Bone marrow (tissue), 2 donors: ENCODE measurements at places on chromosomes 3 and 15.

- no peak for DNase-seq
These were observed 45.7 kb downstream of the TGM4 start for GRCh38 chr3:44920081-44920480.

DNA sequence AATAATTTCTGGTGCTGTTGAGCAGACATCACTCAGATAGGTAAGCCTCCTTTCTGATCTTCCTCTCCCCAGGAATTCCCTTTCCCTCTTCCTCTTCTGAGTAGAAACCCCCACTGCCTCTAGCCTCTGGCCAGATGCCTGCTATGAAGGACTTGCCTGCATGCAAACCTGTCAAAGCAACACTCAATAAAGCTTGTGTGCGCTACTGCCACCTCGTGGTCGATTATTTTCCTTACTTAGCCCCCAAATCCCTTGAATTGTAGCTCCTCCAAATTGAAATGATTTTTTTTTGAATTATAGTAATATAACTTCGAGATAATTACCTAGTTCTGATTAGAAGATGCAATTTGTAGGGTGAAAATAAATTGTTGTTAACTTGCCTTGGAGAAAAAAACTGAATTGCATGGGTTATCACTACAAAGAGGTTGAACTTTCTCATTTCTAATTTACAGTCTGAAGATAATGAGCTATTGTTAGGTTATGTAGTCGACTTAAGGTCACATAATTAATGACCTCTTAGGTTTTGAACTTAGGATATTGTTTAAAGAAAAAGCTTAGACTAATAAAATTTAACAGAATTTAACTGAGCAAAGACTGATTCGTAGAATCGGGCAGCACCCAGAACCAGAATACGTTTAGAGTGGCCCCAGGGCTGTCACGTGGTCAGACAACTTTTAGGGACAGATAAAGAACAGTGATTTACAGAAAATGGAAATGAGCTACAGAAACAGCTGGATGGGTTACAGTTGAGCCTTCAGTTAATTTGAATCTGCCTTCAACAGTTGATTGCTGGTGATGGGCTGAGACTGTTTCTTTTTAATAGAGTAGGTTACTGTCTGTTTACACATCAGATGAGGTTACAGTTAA is 269.3 kb downstream of the ARPP21 start:
- DNase-seq = no peak

DNA sequence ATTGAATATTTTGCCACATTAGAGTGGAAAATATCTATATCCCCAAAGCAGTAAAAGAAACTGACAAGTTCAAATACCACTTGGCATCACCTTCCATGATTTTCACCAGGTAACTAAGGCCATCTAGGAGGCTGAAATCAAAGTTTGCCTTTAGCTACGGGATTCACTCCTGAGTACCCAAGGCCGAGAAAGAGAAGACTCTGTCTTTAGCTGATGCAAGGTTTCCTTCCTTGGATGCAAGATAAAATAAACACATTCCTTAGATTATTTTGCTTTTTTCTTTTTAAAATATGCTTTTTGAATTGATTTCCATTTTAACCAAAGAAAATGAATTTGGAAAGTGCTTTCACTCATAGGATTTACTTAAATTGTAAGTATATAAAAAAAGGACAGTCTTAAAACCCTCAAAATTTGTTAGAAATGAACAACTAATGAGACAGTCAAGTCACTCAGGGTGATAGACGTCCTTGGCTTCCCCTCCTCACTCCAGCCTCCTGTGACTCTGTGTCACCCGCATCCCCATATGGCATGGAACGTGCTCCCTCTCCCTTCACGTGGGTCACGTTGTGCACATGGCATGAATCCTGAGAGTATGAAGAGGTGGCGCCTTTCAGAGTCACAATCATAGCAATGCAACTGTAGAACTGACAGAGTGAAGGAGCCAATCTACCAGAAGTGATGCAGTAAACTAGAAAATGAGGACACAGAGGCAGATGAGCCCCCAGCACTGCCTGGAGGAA is 148.4 kb downstream of the RTP4 start:
- no peak for DNase-seq

DNA sequence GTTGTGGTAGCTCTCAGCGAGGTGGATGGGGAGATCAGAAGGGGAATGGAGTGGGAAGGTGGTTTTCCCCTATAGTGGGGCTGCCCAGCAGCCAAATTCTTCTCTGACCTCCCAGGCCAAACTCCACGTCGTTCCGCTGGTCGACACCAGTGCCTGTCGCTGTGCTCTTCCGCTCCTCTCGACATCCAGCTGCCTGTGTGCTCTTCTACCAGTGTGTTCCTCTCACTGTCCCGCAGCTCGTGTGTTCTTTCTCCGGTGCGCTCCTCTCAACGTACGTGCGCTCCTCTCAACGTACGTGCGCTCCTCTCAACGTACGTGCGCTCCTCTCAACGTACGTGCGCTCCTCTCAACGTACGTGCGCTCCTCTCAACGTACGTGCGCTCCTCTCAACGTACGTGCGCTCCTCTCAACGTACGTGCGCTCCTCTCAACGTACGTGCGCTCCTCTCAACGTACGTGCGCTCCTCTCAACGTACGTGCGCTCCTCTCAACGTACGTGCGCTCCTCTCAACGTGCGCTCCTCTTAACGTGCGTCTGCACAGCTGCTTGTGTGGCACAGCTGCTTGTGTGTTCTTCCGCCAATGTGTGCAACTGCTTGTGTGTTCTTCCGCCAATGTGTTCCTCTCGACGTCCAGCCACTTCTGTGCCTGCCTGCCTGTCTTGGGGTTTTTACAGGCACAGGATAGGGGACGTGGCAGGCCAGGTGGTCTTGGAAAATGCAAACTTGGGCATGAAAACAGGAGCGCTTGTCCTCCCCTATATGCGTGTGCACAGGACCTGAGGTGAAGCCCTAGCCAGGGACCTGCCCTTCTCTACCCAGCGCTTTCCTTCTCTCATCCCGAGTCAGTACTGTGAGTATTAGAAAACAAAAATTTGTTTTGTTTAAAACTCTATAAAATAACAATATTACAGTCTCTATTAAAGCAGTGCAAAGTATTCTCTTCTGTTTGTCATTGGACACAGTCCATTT is 991.1 kb downstream of the GBE1 start:
- DNase-seq = no peak

DNA sequence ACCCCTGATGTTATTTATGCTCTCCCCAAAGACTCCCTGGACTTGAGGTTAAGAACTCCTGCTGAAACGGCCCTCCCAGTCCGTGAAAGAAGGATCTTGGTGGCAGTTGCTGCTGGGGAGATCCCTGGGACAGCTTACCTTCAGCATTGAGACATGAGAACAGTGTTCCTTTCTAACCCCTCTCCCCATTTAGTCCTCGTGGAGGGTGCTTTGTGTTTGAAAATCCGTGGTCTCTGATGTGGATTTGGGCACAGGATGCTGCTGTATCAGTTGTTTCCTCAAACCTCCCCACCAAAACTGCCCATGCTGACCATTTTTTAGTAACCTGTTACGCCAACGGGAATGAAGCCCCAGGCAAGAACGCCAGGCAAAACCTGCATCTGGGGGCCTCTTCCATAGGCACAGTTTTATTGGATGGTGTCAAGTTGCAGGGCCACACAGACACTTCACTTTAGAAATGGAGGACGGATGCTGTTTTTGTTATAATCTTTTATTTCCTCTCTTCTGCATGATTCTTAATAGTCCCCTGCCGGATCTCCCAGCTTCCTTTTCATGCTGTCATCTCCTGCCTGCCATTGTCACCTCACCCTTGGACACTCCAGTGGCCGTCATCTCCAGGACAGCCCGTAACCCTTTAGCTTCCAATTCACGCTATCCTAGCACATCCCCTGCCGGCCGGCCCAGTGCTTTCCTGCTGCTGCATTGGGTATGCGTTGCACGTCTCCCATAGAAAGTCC is 31.7 kb upstream of the CEMIP start:
- DNase-seq = no peak

GRCh38 chr3:60758171-60758570 is 493.1 kb downstream of the FHIT start:
- DNase-seq = peak; percentile 80

- DNase-seq = no peak
These were observed 8.3 kb downstream of the TMPRSS7 start for GRCh38 chr3:112042842-112043280.

GRCh38 chr3:37910671-37911400 is 49.2 kb downstream of the CTDSPL start:
- no peak for DNase-seq

DNA sequence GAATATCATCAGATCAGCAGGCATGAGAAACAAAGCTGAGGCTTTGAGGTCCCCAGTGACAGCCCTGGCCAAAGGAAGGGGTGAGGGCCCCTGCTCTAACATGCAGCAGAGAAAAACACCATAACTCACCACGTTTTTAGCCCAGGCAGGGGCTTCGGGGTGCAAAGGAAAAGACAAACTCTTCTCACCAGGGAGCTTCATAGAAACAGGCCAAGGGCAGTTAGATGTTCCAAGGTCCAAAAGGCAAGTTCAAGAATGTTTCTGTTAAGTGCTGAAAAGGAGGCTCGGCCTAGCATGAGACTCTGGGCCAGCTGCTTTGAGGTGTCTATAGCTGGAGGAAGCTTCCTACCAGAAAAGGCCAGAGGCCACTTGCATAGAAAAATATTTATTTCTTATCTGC is 608.4 kb upstream of the CFAP20DC start:
- DNase-seq = no peak

DNA sequence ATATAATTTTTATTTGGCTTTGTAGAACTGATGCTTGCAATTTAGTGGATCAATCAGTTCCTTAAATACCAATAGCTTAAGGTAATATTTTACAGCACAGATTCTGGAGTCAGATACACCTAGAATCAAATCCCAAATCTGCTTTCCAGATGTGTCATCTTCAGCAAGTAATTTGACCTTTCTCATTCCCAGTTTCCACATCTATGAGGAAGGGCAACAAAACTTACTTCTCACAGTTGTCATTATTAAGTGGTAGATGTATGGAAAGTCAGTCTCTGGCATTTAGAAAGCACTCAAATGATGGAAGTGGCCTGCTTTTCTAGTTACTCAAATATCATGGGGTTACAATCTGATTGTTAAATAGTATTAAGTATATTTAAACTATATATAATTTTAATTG is 767.0 kb downstream of the CADM2 start:
- no peak for DNase-seq

GRCh38 chr3:86938416-86939105 is 52.4 kb downstream of the VGLL3 start:
- DNase-seq = no peak

- DNase-seq = no peak
These were observed 353.5 kb downstream of the MCTP2 start for GRCh38 chr15:94584833-94585244.

GRCh38 chr15:99998661-99999101 is 265.4 kb upstream of the LYSMD4 start:
- DNase-seq = no peak

DNA sequence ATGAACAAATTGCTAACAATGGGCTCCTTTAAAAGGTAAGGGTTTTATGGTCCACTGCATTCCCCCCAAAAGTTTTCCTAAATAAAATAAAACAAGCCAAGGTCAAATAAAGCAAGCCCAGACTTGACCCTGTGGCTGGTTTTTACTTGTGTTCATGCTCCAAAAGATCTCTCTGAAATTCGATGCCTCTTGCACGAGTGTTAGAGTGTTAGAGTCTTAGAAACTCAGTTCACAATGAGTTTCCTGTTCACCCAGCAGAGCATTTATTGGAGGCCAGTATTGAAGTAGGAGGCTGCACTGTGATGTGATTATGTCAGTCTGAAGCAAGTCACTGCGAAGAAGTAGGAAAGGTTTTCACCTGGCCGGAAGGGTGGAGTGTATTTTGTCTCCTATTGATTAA is 59.9 kb upstream of the LRTM1 start:
- DNase-seq = no peak

DNA sequence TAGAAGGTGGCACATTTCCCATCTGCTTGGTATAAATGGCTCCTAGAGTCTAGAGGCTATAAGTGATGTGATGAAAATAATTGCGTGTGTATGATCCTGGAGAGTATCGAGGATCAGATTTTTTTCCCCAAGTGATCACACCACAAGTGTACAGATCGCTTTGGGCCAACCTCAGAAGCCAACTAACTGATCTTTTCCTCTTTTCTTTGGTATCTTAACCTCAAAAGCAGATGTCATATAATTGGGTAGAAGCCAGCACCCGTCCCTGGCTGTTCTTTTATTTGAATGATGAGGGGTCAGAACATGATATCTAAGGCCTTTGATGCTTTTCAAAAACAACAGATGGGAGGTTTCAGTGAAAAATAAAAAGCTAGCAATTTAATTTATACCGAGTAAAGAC is 3.3 kb downstream of the P2RY14 start:
- DNase-seq = peak; percentile 8

DNA sequence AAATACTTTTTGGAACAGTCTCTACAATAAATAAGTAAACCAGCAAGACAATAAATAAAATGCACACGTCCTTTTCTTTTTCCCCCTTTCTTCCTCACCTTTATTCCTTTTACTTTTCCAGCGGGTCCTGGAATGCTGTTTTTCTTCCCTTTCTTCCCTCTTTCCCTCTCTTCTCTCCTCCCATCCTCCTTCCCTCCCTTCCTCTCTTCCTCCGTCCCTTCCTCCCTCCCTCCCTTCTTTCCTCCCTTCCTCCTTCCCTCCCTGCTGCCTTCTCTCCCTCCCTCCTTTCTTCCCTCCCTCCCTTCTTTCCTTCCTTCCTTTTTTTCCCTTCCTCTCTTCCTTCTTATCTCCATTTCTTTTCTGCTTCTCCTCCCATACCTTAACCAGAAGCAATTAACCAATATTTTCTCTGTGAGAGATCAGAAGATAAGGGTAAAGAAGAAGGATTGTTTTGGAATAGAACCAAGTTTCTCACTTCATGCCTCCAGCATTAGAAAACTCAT is 3.3 kb upstream of the IL17RE start:
- DNase-seq = no peak

DNA sequence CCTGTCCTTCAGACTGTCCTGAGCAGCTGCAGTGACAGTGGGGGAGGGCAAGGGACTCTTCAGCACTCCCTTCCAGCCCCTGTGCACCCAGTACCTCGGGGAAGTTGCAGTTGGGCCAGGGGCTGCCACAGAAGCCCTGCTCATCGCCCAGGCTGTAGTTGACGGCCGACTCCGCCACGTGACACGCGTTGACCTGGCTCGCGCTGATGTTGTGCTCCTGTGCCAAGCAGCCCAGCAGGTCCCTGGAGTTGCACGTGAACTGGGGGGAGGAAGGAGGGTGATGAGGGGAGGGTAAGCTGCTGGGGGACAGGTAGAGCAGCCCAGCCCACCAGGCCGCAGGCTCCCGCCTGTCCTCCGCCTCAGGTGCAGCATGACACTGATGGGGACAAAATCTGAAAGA is 101.2 kb downstream of the SEC22A start:
- DNase-seq = no peak

GRCh38 chr15:43883571-43883970 is 56.8 kb downstream of the WDR76 start:
- no peak for DNase-seq

GRCh38 chr15:92149029-92149428 is 244.7 kb upstream of the ST8SIA2 start:
- no peak for DNase-seq

DNA sequence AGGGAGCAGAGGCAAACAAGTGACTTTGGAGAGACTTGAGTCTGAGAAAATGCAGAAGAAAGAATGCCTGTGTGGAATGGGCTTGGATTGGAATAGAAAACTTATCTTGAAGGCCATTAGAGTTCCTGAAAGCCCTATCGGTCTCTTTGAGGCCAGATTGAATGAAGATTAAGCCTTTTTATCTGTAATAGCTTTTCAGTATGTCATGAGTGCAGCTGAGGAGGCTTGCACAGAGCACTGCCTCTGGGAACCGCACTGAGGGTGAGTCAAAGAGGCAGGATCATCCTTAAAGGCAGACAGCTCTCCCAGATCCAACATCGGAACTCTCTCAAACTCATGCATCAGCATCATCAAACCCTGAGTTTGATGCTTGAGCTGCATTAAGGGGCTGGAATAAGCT is 515.2 kb downstream of the NTRK3 start:
- no peak for DNase-seq

- DNase-seq = no peak
These were observed 14.7 kb upstream of the AMOTL2 start for GRCh38 chr3:134388788-134389485.
